GM20000 (cell line): ENCODE measurements at places on chromosomes 2 and 18.

DNA sequence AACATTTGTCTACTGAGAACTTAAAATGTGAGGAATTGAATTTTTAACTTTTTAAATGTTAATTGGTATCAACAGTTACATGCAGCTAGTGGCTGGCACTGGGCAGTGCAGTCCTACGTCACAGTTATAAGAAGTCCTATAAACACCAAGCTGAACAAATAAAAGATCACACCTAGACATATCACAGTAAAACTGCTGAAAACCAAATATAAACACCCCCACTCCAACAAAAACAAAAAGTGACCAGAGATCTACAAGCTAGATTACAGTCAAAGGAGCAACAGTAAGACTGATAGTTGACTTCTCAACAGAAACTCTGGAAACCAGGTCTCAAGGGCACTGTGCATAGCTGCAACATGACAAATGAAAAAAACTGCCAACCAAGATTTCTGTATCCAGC lies 19.4 kb downstream of the TLK1 start:
- no peak for DNase-seq

DNA sequence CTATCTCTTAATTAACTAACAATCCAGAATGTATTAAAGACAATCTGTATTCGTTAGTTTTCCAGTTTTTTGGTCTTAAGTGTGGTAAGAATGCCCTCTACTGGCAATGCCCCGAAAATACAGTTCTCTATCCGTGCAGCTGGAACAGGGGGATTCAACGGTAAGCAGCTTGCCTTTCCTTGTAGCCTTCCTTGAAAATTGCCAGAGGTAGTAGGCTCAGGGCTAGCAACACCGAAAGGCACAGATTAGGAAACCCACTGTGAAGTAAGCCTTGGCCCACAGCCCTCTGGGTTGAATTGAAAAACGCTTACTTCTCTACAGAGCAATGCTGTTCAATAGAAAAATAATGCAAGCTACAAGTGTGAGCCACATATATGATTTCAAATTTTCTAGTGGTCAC lies 17.1 kb upstream of the VPS4B start:
- DNase-seq, result peak; percentile 66

DNA sequence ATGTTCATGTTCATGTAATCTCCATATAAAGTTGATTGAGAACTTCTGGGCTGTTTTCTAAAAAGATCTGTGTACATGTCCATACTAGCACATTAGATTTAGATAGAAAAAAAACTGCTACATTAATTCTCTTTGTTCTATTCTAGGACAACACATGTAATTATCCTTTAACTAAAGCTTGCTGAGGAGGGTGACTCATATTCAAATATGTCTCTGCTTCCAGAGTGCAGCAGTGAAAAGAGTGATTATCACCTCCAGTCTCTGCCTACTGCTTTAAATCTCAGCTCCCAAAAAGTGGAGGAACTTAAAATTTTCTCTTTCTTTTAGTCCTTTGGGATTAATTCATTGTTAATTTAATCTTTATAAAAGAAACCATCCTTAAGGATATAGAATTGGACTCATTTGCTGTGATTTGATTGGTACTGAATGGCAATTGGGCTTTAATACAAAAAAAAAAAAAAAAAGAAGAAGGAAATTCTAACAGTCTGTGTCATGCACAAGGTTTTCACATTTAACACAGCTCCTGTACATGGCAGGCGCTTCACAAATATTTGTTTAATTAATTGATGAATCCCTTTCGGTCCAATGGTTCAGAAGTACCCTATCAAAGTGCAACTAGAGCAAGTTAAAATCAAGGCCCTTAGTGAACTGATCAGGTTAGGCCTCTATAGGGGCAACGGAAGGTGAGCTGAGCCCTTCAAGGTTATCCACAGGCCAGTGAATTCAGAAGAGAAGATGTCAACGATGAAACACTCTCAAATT lies 214.0 kb upstream of the KCNJ3 start:
- no peak for DNase-seq

DNA sequence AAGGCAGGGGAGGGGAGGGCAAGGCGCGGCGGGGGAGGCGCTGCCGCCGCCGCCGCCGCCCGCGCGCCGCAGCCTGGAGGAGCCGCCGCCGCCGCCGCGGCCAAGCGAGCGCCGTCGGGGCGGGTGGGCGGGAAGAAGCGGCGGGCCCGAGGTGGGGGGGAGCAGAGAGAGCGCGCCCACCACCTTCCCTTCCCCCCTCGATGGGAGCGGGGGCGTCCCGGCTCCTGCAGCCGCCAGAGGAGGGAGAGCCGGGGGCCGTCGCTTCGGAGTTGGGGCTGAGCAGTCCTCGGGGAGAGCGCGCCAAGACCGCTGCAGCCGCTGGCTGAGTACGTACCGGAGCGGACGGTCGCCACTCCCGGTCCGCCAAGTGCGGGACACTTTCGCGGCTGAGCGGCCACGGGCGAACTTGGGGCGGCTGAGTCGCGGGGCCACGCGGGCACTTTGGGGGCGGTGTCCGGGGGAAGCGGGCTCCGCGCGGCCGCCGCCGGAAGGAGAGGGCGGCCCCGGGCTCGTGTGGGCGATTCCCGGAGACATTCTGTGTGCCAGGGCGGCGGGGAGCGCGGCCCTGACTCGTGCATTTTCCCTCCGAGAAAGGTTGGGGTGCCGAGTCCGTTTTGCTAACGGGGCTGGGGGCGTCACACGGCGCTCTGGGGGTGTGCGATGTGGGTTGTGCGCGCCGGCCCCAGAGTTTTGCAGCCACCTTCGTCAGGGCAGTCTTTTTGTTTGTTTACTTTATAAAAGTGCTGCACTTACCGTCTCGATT lies at the start of gene NAB1:
Gene NAB1, plus strand, starts transcription at position 49 of the 763 bp plus-strand sequence. CDS start 10,094 bp downstream, outside the sequence.
- DNase-seq, result peak; percentile 83

DNA sequence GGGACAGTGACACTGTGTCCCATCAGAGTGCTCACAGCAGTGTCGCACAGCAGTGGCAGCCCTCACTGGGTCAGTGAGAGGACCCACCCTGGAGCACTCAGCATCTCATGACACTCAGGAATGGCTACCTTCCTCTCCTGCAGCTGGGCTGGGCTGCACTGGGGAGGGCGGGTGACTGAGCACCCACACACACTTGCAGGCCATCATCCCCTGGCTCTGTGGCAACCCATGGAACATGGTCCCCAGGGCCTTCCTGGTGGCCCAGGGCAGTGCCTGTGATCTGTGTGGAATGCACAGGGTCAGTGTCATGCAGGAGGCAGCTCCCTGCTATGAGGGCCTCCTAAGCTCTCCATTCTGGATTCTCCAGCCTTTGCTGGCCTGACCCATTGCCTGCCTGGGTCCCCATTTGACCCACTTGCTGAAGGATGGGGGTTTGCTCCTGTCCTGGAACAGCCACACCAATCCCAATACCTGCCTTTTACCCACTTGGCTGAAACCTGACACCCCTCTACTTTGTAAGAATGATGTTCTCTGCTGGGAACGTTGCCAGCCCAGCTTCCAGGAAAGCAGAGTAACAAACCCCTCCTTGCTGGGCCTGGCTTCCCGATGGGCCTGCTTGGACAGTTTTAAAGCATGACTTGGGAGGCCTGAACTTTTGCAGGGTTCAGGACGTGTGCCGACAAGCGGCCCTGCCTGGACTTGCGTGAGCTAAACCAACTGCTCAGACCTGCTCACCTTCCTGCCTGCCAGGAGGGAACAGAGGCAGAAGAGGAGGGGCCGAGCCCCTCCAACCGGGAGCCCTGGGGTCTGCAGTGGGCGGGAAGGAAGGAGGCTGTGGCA lies 13.7 kb downstream of the HS6ST1 start:
- DNase-seq, result no peak

GRCh38 chr2:181143790-181144300 lies 163.4 kb downstream of the UBE2E3 start:
- DNase-seq, result no peak

- DNase-seq, result no peak
Observed at GRCh38 chr18:51006948-51007789, 22.8 kb upstream of the SMAD4 start.

GRCh38 chr2:161975062-161975812 lies 98.8 kb downstream of the DPP4 start:
- DNase-seq, result no peak

DNA sequence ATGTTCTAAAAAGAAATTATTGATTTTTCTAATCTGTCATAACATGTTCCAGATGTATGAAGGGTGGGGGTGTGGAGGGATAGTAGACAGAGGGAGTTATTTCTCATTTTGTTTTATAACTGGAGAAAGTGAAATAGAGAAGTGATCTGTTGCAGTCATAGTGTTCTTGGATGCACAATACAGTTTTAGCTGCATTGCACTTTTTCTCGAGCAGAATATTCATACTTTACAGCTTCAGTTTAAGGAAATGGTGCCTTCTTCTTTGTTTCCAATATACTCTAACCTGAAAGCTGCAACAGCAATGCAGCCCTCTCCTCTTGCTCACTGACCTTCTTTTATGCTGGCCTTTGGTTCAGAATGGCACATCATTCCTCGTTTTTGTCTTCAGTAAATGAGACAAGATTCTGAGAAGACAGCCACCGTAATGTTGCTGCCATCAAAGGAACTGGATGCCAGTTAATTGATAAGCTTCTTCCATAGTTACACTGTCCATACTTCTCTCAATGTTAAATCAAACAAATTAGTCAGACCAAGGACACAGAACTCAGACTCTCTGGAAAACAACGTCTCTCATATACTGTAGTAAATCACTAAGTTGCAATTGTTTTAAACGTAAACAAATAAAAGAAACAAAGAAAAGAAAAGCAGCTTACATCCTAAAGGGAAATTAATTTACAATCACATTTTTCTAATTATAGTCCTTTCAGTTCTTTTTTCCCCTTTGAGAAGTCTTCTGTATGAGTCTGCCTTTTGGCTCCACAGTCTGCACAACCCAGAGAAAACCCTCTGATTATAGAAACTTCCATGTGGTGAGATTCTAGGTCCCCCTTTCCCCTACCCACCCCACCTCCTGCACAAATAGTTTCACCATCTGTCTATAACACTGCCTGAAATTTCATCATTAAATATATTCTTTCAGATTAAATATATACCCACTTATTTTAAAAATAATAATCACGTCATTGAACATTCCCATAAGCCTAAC lies 97.4 kb upstream of the UGP2 start:
- no peak for DNase-seq

GRCh38 chr18:25962176-25962575 lies 128.2 kb downstream of the SS18 start:
- DNase-seq, result peak; percentile 38
